ENCODE measurements at places on chromosomes 12 and 14.

GRCh38 chr12:53474077-53474476, 22.2 kb downstream of the PCBP2 start:
- no peak for DNase-seq

GRCh38 chr14:26382901-26383685, 214.7 kb downstream of the NOVA1 start:
- no peak for DNase-seq

DNA sequence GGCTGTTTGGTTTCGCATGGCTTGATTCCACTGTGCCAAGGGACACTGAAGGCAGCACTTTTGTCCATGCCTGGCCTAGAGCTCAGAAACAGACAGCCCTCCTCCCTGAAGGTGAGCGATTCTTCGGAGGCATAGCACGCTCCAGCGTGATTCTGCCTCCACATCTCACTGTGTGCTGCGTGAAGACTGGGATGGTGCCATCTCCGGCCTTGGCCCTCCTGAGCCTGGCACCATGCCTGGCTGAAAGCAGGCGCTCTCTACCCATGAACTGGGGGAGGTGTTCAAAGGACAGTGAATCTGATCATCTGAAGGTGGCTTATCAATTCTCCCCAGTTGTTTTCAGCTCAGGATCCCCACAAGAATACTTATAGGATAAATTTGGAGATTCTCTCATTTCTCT, 187.4 kb downstream of the TTC7B start:
- DNase-seq: no peak

- no peak for DNase-seq
Measured at GRCh38 chr12:6438345-6438744, 6.4 kb upstream of the CD27 start.

- peak; percentile 6 for DNase-seq
Measured at GRCh38 chr14:86442135-86442534, 912.2 kb downstream of the FLRT2 start.

GRCh38 chr14:54622192-54622958, 55.4 kb downstream of the SAMD4A start:
- no peak for DNase-seq

- DNase-seq: peak; percentile 9
Measured at GRCh38 chr14:79356040-79356439, 855.3 kb downstream of the DIO2 start.

GRCh38 chr14:59829469-59830337, 40.9 kb downstream of the RTN1 start:
- DNase-seq: no peak

DNA sequence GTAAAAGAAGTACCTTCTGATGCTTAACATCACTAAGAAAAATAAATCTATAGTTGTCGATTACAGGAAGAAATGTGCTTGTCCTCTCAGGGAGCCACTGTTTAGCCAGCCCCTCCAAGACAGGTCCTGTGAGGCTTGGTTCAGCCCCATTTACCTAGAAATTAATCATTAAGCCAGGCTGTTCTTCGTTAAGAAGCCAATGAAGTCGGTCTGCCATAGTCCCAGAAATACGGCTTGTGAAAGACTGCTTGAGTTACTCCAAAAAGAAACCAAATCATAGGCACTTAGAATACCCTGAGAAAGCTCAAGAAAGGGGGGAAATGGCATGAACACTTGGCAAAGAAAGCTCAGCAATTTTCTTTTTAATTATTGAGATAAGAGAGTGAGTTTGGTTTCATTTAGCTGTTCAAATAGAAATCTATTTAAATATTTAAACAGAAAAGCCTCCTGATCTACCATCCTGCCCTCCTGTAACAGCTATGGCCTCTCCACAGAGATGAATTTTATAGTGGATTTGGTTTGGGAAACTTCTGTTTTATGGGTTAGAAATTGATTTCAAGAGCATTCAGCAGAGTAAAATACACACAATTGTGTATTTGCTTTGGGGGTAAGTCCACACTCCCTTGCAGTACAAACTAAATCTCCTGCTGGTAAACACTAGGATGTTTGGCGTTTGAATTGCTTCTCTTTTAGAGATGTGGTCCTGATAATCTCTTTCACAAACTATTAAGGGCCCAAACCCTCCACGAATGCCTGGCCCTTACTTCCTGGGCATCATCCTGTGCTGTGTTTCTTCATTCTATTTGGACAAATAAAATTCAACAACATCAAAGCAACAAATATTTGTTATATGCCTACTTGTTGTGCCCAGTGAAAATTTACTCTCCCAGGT, 234.4 kb downstream of the SEC23A start:
- no peak for DNase-seq

DNA sequence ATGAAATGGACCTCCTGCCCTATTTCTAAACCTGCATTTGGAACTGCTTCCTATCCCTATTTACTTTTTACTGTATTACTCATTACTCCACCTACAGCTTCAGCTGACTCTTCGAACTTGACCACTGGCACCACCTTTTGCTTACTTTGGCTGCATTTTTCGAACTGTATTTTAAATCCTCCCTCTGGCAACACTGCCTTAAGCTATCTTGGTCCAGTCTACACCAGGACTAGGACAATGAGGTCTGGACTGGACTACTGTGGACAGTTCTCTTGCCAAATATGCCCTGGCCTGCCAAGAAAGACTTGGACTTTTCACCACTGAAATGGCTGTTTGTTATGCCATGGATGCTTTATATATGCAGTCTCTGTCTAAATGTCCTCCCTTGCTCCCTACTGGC, 328.1 kb downstream of the BTG1 start:
- no peak for DNase-seq

DNA sequence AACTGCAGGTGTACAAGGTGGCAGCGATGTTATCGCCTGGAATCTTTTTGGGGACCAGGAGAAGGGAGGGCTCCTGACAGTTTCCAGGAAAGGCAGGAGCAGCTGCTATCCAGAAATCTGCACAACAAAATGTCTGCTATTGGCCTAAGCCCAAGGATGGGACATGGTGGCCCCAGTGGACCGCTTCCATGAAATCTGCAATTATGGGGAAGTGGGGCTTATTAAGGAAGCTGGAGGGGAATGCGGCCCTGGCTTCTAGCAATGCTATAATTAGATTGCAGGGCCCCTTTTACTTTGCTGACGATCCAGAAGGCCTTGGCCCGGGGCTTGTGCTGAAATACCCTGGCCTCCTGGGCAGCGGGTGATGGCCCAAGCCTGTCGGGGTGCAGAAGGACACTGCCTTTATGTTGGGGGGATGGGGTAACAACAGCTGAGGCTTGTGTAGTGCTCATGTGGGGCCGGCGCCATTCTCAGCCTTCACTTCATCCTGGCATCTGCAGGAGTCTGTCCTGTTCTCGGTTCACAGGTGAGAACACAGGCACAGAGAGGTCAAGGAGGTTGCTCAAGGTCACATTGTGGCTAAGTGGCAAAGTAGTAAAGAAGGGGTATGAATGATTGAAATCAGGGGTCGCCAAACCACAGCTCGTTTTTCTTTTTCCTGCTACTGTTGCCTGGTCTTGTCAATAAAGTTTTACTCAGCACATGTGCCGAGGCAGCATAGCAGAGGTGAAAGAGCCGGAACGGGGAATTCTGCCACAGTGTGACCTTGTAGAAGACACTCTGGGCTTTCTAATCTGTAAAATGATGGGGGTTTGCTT, 153.5 kb downstream of the RBM19 start:
- DNase-seq: no peak

DNA sequence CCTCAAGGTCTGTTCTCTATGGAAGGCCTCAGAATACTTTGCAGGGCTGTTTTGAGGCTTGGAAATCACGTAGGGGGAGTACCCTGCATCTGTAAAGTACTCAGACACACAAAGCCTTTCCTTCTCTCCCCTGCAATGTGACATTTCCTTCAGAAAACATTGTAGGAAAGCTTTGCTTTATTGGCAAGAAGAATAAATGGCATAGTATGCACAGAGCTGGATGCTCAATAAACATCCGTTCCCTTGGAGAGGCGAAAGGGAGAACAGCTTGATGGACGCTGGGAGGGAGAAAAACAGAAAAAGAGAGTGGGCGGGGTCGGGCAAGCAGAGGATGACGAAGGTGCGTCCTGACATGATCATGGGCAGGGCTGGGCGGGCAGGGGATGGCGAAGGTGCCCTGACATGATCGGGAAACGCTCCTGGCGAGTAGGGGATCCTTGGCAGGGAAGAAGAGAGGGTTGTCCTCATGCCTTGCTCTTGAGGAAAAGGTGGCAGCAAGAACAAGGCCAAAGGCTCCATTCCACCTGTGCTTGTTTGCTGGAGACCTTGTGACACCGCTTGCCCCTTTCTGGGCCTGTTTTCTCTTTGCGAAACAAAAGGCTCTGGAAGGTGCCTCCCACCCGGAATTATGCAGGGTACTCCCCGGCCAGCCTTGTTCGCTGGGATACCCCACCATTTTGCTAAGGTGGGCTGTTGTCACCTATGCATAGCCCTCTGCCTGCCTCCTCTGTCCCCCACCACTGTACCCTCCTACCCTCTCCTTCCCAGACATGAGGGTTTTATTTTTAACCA, 21.1 kb downstream of the IRF2BPL start:
- DNase-seq: no peak

GRCh38 chr12:95796225-95796981, 5.8 kb upstream of the NTN4 start:
- no peak for DNase-seq

GRCh38 chr12:92111256-92111655, 34.4 kb downstream of the BTG1 start:
- DNase-seq: no peak

GRCh38 chr14:100589071-100589759, 2.0 kb upstream of the BEGAIN start:
- no peak for DNase-seq

- DNase-seq: no peak
Measured at GRCh38 chr14:77554207-77554606, 55.6 kb upstream of the ISM2 start.

DNA sequence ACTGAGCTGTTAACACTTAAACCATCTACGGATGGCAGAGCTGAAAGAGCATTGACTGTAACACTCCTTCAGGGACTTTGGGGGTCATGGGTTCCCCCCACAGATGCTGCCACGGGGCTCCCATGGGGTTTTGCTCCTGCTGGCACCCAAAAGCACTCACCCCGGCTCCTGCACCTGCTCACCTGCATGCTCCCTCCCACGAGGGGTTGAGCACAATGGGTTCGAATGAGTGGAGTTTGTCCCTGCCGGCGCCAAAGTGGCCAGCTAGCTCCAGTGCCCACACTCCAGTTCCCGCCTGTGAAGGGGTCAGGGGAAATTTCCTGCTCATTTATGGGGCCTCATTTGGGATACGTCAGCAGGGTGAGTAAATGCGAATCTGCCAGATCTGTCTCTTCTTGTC, 40.7 kb downstream of the TNFAIP2 start:
- no peak for DNase-seq

GRCh38 chr14:73889376-73889775, 2.7 kb downstream of the ZNF410 start:
- no peak for DNase-seq

DNA sequence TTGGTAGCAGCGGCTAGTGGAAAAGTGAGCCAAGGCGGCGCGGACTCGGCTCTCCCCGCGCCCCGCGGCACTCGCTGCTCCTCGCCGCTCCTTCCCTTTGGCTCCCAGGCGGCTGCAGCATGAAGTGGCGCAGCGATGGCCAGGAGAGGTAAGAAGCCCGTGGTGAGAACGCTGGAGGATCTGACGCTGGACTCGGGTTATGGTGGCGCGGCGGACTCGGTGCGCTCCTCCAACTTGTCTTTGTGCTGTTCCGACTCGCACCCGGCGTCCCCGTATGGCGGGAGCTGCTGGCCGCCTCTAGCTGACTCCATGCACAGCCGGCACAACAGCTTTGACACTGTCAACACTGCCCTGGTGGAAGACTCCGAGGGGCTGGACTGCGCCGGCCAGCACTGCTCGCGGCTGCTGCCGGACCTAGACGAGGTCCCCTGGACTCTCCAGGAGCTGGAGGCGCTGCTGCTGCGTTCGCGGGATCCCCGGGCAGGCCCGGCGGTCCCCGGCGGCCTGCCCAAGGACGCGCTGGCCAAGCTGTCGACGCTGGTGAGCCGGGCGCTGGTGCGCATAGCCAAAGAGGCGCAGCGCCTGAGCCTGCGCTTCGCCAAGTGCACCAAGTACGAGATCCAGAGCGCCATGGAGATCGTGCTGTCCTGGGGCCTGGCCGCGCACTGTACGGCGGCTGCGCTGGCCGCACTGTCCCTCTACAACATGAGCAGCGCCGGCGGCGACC, 225.6 kb upstream of the CRY1 start:
- no peak for DNase-seq

GRCh38 chr12:115430636-115431035, 746.7 kb upstream of the TBX3 start:
- DNase-seq: no peak

GRCh38 chr14:33150666-33151428, 212.2 kb downstream of the NPAS3 start:
- no peak for DNase-seq

DNA sequence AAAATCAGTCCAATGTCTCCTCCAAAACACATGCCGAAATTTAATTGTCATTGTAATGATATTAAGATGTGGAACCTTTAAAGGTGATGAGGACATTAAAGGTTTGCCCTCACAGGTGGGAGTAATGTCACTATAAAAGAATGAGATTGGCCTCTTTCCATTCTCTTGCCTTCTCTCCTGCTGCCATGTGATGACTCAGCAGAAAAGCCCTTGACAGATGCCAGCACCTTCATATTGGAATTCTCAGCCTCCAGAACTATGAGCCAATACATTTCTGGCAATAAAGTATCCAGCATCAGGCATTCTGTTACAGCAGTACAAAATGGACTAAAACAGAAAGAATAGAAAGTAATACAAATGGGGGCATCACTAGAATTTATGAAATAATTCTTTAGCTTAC, 609.7 kb downstream of the SLC16A7 start:
- peak; percentile 4 for DNase-seq

DNA sequence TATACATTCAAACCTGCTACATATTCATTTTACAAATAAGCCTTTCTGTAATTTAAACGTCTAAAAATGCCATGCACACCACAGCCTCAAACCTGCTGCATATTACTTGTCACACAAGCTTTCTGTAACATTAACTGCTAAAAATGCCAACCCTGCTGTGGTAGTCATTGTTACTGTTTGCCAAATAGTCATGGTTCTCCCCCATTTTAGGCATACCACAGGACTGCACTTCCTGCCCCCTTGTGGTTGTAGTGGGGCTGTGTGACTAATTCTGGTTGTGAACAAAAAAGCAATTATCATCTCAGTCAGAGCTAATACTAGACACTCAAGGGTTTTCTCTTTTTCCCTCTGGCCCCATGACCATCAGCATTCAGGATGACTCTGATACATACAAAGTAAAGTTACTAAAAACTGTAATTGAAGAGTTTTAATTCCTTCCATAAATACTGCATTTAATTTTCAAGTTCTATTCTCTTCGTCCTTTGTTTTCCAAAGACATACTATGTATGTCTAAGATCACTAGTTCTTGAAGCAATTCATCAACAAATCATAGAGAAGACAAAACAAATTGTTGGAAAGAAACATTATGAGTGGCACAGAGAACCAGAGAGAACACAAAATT, 5.7 kb upstream of the SLC35F4 start:
- DNase-seq: peak; percentile 75

DNA sequence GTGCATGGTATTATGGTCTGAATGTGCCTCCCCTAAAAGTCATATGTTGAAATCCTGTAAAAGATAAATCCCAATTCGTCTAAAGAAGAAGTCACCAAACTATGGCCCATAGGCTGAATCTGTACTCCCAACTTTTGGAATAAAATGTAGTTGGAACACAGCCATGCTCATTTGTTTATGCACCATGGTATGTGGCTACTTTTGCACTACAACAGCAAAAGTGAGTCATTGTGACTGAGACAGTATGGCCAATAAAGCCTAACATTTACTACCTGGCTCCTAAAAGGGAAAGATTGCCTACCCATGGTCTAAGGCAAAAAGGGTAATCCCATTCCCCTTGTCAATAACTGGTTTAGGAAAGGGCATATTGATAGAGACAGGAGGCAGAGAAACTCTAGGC, 101.8 kb downstream of the LRIG3 start:
- no peak for DNase-seq

GRCh38 chr12:10624605-10625004, 11.2 kb upstream of the MAGOHB start:
- DNase-seq: no peak
